ENCODE measurements at places on chromosomes 1 and 21.

DNA sequence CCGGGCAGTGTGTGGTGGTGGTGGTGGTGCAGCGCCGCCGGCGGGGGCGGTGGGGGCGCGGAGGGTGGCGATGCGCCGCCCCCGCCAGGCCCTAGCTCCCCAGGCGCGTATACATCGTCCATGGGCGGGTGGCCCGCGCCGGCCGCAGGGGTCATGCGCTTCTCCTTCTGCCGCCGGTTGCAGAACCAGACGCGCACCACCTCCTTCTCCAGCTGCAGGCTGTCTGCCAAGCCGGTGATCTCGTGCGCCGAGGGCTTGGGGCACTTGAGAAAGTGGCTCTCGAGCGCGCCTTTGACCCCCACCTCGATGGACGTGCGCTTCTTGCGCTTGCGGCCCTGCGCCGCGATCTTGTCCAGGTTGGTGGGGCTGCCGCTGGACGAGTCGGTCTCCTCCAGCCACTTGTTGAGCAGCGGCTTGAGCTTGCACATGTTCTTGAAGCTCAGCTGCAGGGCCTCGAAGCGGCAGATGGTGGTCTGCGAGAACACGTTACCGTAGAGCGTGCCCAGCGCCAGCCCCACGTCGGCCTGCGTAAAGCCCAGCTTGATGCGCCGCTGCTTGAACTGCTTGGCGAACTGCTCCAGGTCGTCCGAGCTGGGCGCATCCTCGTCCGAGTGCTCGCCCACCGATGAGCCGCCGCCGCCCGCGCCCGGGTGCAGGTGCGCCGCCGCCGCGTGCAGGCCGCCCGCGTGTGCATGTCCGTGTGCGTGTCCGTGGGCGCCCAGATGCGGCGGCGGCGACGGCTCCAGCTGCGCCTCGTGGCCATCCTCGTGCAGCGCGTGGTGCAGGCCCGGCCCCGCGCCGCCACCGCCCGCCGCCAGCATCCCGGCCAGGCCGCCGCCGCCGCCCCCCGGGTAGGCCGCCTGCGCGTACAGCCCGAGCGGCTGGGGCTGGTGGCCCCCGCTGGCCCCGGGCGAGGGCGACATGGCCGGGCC, 926 bp downstream of the POU3F1 start:
- no peak for DNase-seq

GRCh38 chr21:41958886-41959563, 5.2 kb upstream of the C2CD2 start:
- DNase-seq: no peak

DNA sequence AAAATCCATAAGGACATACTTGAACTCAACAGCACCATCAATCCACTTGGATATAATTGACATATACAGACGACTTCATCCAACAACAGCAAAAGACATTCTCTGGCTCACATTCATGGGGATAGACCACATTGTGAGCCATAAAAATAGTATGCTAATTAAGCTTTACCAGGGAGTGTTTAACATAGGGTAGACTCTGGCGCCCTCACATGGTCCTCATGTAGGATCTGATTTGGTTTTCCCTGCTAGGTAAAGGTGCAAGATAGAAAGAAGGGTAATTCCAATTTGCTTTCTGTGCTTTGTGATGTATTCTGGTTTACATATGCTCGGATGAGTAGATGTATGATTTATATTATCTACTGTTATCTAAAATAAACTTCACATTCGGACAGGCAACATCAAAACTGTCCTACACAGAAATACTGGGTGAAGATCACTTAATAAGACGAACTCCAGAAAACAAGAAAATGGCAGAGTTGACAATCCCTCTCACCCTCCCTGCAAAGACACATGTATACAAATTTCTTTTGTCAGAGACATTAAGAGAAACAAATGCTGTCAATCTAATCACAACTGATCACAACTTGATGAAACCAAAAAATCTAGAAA, 27.7 kb downstream of the CR1L start:
- no peak for DNase-seq

DNA sequence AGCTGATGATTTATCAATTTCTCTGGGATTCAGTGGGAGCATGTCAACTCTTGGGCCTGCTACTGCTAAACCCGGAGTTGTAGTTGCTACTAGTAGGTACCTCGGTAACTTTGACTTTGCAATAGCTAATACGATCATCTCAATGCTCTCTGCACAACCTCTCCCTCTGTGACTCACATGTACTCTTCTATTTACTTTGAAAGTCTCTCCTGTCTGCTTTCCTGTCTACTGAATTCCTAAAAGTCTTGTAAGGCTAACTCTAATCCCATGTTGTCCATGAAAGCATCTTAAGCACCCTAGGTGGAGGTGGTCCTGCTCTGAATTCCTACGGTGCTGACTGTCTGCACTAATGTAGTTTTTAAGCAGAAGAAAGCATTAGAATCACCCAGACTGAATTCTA, 29.3 kb downstream of the SLC9C2 start:
- no peak for DNase-seq

DNA sequence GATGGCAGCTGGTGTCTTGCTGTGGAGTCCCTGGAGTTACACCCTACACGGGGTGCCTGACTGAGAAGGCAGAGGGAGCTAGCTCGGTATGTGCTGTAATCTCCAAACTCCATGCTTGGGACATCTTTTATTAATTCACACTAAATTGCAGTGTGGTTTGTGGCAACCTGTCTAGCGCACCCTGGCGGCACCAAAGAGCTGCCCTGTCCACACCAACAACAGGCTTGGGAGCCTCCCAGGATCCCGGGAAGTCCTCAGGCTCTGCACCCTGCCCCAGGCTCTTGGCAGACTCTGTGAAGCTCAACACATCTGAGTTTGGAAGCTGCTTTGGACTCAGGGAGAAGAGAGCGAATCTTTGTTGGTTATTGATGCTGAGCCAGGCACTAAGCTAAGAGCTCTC, 138.9 kb downstream of the IGSF21 start:
- no peak for DNase-seq

- no peak for DNase-seq
Measured at GRCh38 chr1:62335656-62336055, 16.4 kb upstream of the KANK4 start.

DNA sequence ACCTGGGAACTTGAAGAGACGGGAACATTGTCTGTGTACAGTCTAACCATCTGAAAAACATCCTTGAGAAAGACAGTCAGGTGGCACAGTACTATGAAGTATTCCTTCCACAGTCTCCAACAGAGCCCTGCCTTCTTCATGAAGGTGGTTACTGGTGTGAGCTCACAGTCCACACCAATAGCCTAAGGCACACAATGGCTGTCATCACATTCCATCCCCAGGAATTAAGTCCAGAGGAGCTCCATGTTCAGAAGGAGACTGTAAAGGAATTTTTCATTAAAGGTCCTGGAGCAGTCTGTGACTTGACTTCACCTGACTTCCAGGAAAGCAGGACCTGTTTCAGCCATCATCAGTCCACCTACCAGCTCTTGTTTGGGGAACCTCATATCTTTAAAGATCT, 180.2 kb downstream of the C1orf21 start:
- no peak for DNase-seq

- DNase-seq: no peak
Measured at GRCh38 chr1:203681739-203682138, 55.1 kb downstream of the ATP2B4 start.

- no peak for DNase-seq
Measured at GRCh38 chr1:240000634-240001033, 91.0 kb upstream of the FMN2 start.

GRCh38 chr1:165841582-165842017, 14.2 kb downstream of the UCK2 start:
- no peak for DNase-seq

DNA sequence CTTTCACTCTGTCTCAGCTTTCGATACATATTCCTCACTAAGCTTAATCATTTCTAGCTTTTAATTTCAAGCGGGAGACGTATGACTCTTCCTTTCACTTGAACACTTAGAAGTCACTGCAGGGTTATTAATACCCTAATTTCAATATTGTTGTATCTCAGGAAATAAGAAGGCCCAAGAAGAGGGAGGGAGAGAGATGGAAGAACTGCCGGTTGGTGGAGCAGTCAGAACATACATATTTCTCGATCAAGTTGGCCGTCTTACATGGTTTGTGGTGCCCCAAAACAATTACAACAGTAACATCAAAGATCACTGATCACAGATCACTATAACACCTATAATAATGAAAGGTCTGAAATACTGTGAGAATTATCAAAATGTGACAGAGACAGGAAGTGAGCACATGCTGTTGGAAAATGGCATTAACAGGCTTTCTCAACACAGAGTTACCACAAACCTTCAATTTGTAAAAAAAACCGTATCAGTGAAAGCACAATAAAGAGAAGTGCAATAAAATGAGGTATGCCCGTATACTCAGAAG, 145.4 kb upstream of the HP1BP3 start:
- peak; percentile 10 for DNase-seq

GRCh38 chr1:25897754-25898153, 8.5 kb downstream of the STMN1 start:
- no peak for DNase-seq

GRCh38 chr1:165907256-165907857, 79.9 kb downstream of the UCK2 start:
- no peak for DNase-seq

- no peak for DNase-seq
Measured at GRCh38 chr1:116033322-116033721, 57.0 kb downstream of the SLC22A15 start.

- no peak for DNase-seq
Measured at GRCh38 chr21:26055841-26056264, 114.7 kb downstream of the APP start.

- DNase-seq: no peak
Measured at GRCh38 chr1:161006563-161006962, 14.4 kb downstream of the F11R start.

DNA sequence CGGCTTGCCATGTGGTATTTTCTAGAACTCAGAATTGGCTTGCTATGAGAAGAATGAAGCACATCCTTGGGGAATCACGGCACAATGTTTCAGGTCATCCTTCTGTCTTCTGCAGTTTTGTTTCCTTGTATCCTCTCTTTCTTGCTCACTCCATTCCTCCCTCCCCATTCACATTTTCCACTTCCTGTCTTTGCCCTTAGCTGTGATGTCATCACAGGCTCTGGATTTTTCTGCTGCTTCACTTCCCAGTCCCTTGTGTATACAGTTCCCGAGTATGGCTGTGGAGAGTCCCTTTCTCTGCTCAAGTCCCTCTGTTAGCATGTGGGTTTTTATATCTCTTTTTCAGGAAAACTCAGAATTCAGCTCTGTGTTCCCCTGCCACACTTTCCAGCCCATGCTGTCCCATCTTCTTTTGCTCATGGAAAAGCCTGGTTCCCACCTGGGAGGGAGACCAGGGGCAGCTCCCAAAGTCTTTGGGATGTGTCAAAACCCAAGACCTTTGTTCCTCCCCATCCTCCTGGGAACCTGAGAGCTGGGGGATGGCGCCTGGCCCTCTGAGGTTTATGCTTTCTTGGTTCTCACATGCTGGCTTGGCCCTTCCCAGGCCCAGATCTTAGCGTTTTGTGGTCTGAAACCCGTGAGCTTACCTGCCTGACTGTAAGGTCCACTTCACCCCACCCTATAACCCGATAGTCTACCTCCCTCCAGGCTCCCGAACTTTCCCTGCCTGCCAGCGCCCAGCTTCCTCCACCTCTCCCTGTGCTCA, 4.8 kb upstream of the RGS16 start:
- no peak for DNase-seq

- no peak for DNase-seq
Measured at GRCh38 chr1:237235091-237235490, 193.1 kb downstream of the RYR2 start.

GRCh38 chr1:36937371-36937770, 96.9 kb downstream of the GRIK3 start:
- DNase-seq: no peak

DNA sequence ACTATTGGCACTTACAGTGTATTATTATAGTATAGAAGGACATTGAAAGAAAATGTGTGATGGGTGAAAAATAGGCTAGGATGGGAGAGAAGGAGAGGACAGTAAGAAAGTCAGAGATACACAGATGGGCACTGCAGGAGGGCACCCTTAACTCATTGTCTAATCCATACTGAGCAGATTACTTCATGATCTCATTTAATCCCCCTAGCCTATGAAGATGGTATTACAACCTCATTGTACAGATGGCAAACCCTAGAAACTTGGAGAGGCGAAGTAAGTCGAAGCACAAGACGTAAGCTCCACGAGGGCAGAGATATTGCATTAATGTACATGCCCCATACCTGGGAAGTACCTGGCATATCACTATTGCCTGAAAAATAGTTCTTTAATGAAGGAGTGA, 346.9 kb upstream of the DAB1 start:
- DNase-seq: no peak

DNA sequence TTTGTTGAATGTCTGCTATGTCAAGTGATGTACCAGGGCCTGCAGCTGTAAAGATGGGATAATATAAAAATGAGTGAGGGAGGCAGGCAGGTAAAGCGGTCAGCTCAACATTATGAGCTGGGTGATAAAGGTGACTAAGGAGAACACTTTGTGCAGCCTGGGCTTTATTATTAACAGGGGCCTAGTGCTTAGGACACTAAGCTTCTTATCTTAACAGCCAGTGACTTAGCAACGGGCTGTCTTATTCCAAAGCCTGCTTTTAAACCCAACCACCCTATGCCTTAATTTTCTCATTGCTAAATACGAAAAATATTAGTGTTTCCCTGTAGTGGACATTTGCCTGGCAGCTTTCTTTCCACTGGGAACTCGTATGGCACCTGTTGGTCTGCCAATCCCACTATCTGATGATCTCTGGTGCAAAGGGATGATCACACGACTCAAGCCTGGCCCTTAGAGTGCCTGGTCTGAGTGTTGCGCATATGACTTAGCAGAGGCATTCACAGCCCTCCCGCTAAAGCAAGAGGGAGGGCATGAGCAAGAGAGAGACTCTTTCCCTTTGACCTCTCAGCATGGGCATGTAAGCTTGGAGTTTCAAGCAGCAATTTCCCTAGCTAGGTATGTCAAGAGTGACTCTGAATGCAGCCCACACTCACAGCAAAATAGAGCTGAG, 98.6 kb upstream of the PAPPA2 start:
- no peak for DNase-seq

DNA sequence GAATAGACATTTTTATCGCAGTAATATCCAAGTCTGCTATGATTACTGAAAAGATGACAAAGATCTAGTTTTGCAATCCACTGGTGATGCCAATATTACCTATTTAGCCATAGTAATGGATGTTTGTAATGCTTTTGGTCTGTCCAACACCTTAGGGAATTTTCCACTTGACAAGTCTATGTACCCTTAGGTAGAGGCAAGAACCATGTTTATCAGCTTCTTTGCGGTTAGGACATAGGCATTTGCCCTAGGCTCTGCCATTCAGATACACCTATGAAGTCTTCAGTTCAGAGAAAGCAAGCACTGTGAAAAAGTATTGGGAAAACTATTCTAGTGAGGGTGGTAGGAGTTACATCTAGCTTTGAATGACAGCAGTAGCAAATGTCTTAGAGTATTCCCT, 40.2 kb upstream of the SLC35D1 start:
- DNase-seq: no peak

DNA sequence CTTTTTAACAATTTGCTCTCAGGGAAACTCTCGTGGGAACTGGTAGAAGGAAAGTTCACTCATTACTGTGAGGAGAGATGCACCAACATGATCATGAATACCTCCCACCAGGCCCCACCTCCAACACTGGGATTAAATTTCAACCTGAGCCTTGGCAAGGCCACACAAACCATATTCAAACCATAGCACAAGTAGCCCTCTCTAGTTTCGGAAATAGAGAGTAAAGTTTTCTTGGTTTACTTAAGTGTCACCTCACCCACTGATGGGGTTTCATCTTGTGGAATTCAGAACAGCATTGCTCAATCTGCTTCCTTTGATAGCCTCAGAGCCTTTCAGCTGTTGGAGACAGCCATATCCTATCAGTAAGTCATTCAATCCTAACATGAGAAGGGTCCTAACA, 25.5 kb upstream of the CCSAP start:
- DNase-seq: no peak
